ENCODE measurements at places on chromosomes 3 and 15. TPM values are rescaled to one million over a fixed set of nuclear protein-coding genes. Genes with fewer than 3 reads are reported as not detected.

DNA sequence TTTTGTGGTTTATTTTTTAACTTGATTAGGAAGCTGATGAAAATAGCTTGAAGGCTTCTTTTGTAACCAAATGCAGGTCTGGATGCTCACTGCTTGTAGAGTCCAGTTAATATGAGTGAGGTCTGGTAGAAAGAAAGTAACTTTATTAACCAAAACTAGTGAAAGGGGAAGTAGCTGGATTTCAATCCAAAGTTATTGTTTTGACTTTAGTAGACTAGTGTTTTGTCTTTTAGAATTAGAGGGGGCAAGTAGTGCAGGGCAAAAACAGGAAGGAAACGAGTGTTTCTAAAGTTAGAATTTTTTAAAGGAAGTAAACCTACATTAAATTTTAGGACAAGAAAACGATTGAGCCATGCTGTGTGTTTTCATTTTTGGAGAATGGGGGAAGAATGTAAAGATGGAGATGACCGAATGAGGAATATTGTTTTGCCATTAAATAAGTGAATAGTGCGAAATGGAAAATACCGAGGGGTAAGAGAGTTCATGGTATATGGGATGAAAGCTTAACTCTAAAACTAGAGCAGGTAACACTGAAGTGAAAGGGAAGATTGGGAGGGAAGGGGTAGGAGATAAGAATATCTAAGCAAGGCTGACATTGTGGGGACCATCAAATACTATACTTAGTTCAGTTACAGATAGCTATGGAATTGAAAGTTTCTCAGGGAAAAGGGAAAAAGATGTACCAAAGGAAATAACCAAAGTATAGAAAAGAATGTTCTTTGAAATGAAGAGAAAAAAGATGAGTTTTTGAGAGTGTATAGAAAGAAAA lies 40.0 kb downstream of the USP3 start:
- no peak for DNase-seq

DNA sequence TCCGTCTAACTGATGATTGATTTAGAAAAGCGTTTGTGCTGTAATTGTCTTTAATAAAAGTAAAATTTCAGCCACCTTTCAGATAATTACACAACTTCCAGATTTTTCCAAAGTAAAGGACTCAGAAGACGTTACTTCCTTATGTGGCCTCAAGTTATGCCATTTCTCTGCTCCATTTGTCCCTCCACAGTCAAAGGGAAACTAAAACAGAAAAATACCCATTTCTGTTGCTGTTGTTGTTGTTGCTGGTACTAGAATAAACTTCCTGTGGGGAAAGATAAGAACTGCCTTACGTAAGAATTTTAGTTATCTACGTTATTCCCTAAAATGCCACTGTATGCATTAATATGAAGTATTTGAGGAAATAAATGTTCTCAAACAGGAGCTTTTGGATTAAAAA lies 153.9 kb downstream of the P3H2 start:
- no peak for DNase-seq

GRCh38 chr3:150545419-150546225 lies 674 bp downstream of the SERP1 start:
- DNase-seq = no peak

DNA sequence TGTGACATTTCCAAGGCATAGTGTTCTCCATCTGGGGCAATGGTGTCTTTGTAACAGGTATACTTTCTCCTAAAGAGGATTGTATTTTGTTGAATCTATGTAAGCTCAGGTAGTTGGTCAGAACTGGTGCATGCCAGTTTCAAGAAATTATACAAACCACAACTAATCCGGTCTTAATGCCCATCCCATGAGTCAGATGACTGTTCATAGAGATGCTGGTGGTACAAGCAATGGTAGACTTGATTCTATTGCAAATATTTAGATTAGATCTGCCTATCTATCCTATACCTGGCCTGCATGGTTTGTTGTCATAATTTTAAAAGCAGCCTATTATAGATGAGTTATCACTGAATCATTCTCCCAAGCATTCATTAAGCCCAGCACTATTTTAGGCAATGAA lies 43.5 kb downstream of the ATP13A5 start:
- no peak for DNase-seq

DNA sequence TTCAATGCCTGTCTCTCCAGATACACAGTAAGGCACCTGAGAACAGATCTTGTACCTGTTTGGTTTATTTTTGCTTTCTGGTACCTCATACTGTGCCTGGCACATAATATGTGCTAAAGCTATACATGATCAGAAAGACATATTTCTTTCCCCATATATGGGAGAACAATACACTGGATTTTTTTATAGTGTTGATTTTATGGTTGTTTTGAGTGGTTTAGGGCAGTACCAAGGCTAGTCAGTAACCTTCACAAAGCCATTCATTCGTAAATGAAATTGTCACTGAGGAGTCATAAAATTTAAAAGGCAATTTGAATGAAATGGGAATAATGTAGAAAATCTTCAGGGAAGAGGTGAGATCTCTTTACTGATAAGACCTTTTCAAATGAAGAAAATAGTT lies 810.2 kb downstream of the TUSC7 start:
- DNase-seq = no peak

GRCh38 chr3:180280555-180280954 lies 243.8 kb upstream of the PEX5L start:
- no peak for DNase-seq

GRCh38 chr3:166104938-166105337 lies 267.7 kb upstream of the BCHE start:
- DNase-seq = no peak

DNA sequence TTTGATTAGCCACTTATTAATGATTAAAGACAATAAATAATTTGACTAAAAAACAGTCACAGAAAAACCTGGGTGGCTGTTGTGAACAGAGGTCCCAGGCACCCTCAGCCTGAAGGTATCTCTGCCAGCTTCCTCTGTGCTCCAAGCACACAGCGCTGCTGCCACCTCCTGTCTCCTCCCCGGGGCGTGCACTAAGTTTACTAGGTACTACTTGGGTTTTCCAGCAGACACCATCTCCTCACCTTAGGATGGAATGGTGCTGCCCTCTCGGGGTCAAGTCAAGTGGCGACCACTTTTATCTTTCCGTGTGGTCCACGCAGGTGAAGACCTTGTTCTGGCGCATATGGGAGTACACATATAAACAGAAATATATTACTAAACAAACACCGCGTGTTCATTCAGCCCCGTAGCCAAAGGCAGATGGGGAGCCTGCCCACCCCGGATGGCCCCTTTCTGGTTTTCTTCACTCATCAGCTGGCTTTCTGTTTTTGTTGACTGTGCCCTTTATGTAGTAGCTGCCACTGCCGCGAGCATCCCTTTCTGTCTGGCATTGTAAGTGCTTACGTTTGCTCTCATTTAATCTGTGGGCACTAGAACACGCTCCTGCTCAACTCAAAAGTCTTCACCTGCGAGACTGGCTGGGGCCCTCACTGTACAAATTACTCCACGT lies 128.0 kb downstream of the LRIG1 start:
- peak; percentile 63 for DNase-seq

- no peak for DNase-seq
Observed at GRCh38 chr3:123805504-123805903, 78.6 kb downstream of the MYLK start.

DNA sequence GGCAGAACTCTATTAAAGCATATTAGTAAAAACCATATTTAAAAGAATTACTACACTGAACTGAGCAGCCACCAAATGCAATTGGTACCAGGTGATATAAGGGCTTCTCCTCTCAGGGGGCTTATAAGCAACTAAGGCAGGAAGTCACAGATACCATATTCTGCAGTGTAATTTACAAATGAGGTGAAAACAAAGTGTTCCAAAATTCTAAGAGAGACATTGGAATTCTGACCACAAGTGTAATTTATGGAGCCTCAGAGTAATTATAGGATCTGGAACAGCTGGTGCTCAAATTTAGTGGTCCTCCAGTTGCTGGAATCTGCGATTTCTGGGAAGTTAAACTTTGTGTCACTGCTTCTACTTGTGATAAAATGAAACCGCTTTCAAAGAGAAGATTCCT lies 3.1 kb upstream of the NR1I2 start:
- DNase-seq = no peak

The CPB1 gene
- not detected for polyA plus RNA-seq

The TFRC gene
- 40.5 TPM for polyA plus RNA-seq

The OCA2 gene
- 0.04 TPM for polyA plus RNA-seq

The NPAP1 gene
- under 0.01 TPM for polyA plus RNA-seq

The PRSS50 gene
- 0.88 TPM for polyA plus RNA-seq

The SUSD5 gene
- 1.0 TPM for polyA plus RNA-seq

The HYAL1 gene
- 70.5 TPM for polyA plus RNA-seq

The LTF gene
- 3.0 TPM for polyA plus RNA-seq

The GPX1 gene
- 203 TPM for polyA plus RNA-seq
